ENCODE measurements at places on chromosomes 7 and 10. TPM values are rescaled to one million over a fixed set of nuclear protein-coding genes. Genes with fewer than 3 reads are reported as not detected.

DNA sequence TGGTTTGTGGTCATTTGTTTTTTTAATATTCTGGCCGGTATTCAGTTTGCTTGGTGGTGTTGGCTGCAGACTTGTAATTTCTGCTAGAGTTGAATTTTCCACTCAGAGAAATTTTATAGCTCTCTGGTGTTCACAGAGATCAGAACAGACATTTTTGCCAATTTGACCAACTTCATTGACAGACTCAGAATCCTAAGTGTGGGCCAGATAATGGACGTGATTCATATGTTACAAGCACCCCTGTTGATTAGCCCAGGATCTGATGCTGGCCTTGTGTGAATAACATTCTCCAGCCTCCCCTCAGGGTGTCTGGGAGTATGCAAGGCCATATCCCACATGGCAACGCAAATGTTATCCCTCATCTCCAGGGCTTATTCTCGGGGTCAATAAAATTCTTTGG lies 283.8 kb downstream of the C7orf25 start:
- no peak for DNase-seq

- DNase-seq: no peak
Measured at GRCh38 chr10:7538970-7539654, 127.7 kb downstream of the ITIH5 start.

The FKBP6 gene
- not detected for total RNA-seq

GRCh38 chr10:95277201-95277570 lies 13.6 kb downstream of the PDLIM1 start:
- DNase-seq: no peak

GRCh38 chr7:35792472-35792871 lies 8.4 kb upstream of the SEPTIN7 start:
- no peak for DNase-seq

All from occipital lobe (tissue), 3 donors.